ENCODE measurements at places on chromosomes 1 and 21.

DNA sequence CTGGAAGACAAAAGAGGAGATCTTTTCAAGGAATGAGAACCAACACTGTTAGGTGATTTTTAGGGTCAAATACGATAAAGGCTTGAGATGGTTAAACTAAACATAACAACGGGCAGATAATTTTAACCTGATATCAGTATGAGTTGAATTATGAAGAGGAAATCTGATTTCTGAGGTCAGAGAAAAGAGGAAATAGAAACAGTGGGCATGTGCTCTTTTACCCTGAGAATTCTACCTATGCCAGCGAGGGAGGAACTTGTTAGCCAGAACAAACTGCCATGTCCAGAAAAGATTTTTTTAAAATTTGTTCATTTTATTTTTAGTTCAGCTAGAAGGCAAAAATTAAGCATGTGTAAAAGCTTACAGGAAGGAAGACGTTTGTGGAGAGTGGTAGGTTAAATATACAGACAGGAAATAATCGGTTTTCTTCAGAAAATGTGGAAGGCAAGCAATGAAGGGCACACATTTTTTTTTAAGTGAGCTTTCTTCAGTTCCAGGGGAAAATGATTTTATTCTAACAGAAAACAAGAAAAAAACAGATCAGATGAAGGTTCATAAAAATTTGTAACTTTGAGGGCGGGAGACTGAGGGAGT is 1745.3 kb downstream of the MRPL39 start:
- DNase-seq = peak; percentile 2

- DNase-seq = no peak
Measured at GRCh38 chr1:59076612-59077011, 220.3 kb upstream of the FGGY start.

DNA sequence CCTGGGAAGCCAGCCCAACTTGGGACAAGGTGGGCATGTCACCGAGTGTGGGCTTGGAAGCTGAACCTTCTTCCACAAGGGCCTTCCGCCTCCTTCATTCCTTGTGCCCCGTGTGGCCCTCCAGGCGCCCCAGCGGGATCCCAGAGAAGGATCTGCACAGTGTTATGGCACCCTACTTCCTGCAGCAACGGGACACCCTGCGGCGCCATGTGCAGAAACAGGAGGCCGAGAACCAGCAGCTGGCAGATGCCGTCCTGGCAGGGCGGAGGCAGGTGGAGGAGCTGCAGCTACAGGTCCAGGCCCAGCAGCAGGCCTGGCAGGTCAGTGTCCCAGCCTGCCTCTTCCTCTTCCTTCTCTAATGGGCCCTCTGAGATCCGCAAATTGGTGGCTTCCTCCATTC is 5.8 kb upstream of the BGLAP start:
- DNase-seq = no peak

DNA sequence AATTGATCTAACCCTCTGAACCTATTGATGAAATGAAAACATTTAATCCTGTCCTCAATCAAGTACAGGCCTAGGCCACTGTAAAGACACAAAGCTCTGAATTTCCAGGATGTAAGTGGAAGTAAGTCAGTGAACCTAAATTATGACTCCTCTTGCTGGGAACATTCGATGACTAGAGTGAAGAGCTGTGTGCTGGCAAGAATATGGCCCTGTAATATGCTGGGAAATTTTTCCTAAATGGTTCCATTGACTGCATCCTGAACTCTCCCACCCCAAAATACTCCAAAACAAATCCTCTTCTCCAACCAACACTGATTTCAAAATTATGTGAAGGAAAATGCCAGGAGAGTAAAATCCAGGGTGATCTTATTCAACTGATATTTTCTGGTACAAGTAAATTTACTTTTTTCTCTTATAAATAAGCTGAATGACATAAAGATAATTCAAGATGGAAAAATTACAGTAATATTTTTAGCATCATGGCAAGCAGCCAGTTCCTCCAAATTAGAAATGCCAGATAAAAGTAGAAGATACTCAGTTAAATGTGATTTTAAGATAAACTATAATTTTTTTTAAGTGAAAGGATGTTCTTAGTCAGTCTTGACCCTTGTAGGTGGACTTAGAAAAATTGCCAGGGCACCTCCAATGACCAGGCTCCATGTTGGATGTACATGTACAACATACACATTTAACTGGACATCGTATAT is 269.4 kb downstream of the PTGER3 start:
- no peak for DNase-seq

GRCh38 chr1:68723791-68724190 is 226.9 kb upstream of the DEPDC1 start:
- no peak for DNase-seq

GRCh38 chr1:17675744-17676143 is 79.4 kb upstream of the ACTL8 start:
- DNase-seq = no peak

DNA sequence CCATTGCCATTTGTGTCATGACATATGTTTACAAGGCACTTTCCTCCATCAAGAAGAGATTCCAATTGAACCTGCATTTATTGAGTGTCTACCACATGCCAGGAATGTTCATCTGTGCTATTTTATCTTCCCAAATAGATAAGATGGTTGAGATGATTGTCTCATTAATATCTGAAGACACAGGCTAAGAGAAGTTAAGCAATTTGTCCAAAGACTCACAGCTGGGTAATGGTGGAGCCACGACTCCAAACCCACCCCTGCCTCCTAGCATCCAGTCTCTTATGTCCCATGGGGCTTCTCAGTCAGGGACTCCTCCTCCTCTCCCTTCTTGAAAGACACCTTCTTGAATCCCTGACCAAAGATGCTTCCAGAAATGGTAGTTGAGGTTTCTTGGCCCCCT is 68.1 kb downstream of the STUM start:
- DNase-seq = no peak

GRCh38 chr1:183821309-183821888 is 16.5 kb downstream of the RGL1 start:
- no peak for DNase-seq

DNA sequence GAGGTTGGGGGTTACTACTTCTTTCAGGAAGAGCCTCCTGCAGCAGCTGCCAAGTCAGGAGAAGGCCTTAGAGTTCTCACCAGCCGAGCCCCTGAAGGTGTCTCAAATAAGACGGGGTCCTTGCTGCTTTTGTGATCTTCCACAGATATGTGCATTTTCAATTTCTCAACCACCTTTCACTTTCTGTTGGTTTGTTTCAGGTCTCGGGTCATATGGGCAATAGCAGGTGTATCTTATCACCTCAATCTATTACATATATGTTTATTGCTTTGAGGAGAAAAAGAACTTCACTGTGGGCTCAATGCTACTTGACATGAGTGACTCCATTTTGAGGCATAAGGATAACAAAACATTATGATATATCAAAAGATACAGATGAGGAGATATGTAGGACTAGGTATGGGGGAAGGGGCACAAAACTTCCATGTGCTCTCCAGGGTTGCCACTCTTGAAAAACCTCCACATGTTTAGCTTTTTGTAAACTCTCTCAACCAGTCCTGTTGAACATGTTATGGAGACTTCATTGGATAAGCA is 1171.4 kb upstream of the ADGRL2 start:
- DNase-seq = no peak

- peak; percentile 56 for DNase-seq
Measured at GRCh38 chr1:203282720-203283542, 22.4 kb upstream of the BTG2 start.

GRCh38 chr1:117669572-117669971 is 63.7 kb downstream of the TENT5C start:
- no peak for DNase-seq

- DNase-seq = no peak
Measured at GRCh38 chr1:1542766-1543705, 2.6 kb upstream of the TMEM240 start.

- DNase-seq = no peak
Measured at GRCh38 chr1:177969825-177970371, at the start of gene SEC16B. Gene SEC16B (minus strand): TSS chr1:177970058. CDS start chr1:177967981, 2,077 bp downstream.

DNA sequence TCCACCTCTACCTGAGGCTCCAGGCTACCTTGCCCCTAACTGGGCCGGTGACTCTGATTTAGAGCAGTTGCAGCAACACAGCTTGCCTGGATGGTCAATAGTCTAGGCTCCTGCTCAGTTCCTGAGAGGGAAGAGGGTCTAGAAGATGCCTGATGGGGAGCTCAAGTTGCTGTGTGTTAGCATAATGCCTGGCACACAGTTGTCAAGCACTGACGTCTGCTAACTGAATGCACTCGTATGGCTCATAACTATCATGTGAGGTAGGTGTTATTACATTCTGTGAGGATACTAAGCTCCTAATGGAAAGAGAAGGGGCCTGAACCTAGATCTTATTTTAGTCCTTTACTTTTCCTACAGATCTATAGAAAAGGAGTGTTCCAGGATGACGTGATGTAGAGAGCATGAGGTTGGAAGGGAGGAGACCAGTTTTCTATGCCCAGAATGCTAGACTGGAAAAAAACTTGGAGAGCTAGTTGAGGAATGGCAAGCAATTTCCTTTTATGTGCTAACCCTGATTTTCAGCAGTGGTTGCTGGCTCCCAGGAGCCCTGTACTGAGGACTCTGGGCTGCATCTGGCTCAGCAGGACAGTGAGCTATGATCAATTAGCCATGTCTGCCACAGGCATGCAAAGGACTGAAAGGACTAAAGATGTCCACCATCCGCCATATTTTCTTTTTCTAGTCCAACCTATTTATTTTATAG is 30.0 kb downstream of the FAM78B start:
- DNase-seq = no peak

- no peak for DNase-seq
Measured at GRCh38 chr1:235708390-235708962, 58.9 kb upstream of the GNG4 start.

DNA sequence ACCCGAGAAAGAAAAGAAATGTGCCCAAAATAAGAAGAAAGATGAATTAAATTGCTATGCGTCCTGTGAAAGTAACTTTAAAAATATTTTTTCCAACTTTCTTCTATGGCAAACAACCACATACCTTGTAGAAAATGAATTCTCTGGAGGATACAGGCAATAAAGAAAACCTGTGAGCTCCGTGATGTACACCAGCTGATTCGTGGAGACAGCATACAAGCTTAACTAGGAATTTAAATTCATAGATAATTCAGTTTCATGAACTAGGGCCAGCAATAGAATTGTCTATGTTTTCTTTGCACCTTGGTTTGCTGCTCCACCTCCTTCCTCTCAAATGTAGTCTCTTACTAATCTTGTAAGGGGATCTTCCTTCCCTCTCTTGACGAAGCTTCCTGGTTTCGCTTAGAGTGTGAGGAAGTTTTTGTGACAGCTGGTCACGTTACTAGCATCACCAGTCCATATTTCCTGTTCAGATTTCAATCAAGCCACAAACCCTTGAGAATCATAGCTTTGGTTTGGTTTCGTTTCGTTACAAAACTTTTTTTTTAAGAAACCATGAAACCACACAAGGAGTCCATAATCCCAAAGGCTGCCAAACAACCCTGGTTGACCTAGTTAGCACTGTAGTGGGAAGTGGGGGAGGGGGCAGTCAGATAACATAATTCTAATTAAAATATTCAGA is 35.8 kb downstream of the GREM2 start:
- DNase-seq = peak; percentile 2

DNA sequence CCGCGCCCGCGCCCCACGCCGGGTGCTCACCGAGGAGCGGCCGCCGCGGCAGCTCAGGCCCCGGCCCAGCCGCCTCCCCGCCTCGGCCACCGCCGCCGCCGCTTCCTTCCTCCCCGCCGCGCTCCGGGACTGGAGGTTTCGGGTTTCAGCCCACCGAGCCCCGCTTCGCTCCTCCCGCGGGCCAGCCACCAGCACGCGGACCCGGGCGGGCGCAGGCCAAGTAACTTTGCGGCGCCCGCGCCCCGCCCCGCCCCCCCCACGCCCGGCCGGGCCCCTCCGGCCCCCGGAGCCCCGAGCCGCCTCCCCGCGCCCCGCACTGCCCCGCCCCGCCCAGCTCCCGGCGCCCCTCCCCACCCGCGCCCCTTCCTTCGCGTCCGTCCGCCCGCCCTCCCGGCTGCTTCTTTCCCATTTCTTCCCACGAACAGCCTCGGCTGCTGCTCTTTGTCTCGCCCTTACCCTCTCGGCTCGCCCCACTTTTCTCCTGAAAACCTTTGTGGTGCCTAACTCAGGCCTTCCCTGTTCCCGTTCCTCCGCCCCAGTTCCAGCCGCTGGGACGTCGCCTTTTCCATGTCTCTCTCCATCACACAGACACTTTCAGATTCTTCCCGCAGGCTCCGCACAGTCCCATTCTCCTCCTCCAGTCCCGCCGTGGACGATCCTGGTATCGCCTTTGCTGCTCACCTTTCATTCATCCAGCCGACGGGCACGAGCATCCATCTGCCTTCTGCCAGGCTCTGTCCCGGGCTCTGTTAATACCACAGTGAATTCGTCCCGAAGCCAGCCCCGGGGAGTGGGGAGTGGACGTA is at the start of gene GPR161:
GPR161 (minus strand) TSS at position 222 of the 806 bp plus-strand sequence. CDS start 32,080 bp downstream, outside the sequence.
- peak; percentile 33 for DNase-seq

GRCh38 chr1:100882698-100883097 is 11.9 kb downstream of the EXTL2 start:
- DNase-seq = no peak

GRCh38 chr1:26003262-26003661 is 5.4 kb upstream of the PAFAH2 start:
- DNase-seq = no peak

GRCh38 chr1:234163267-234163919 is 209.9 kb upstream of the COA6 start:
- DNase-seq = no peak

- DNase-seq = no peak
Measured at GRCh38 chr1:107680579-107680985, 284.4 kb downstream of the VAV3 start.

DNA sequence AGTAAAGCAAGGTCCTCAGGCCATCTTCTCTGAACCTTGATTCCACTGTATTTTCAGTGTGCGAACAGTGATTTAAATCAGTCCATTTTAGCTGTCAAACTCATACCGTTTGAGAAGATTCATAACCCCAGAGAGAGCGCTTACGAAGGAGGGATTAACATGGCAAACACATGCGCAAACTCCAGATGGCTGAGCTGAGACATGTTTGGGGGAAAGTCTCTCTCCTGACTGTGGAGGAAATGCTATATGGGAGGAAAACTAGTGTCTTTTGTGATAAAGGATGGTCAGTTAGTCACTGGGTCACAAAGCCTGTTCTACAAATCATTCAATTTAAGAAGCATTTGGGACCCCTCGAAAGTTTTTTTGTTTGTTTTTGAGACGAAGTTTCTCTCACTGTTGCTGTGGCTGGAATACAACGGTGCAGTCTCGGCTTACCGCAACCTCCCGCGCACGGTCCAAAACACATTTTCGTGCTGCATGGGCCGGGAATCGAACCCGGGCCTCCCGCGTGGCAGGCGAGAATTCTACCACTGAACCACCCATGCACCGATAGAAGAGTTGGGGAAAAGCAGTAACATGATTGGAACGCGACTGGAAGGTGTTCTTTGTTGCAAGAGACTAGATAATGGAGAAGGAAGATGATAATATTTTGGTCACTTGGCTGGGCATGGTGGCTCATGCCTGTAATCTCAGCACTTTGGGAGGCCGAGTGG is 58.4 kb upstream of the CXADR start:
- no peak for DNase-seq

GRCh38 chr1:44851308-44851707 is 8.3 kb upstream of the PTCH2 start:
- peak; percentile 33 for DNase-seq

- no peak for DNase-seq
Measured at GRCh38 chr1:37147392-37147831, 113.1 kb upstream of the GRIK3 start.

Data from germinal center (tissue), 1 donor.